Progenitor cell of endocrine pancreas (in vitro differentiated cells): ENCODE measurements at places on chromosomes 2 and 18. TPM values are rescaled to one million over a fixed set of nuclear protein-coding genes. Genes with fewer than 3 reads are reported as not detected.

DCDC2C gene
- not detected in 2 replicates for total RNA-seq

MOGAT1 gene
- 0.74 and 0.98 TPM in 2 replicates for total RNA-seq

DRC1 gene
- 0.49 and 0.57 TPM in 2 replicates for total RNA-seq

SLC14A1 gene
- 0.31 and 0.50 TPM in 2 replicates for total RNA-seq

NYAP2 gene
- 0.10 TPM in 1 of 2 replicates, not detected in the other for total RNA-seq

TNFRSF11A gene
- 0.43 and 0.64 TPM in 2 replicates for total RNA-seq

FOXD4L1 gene
- total RNA-seq, result 0.20 and 0.48 TPM in 2 replicates

ALKAL2 gene
- total RNA-seq, result 0.22 and 0.42 TPM in 2 replicates

IFIH1 gene
- total RNA-seq, result 6.6 and 6.8 TPM in 2 replicates

KRTCAP3 gene
- total RNA-seq, result 15.4 and 17.1 TPM in 2 replicates

EML6 gene
- 2.6 and 4.0 TPM in 2 replicates for total RNA-seq

KIAA2012 gene
- total RNA-seq, result not detected in 2 replicates

SPDYA gene
- total RNA-seq, result 1.6 and 2.0 TPM in 2 replicates
